ENCODE measurements at places on chromosomes 16 and 17.

- H3K4me1 ChIP-seq, result peaks cover 9% of the 10 kb centered on the region
- no peak overlapping the region for H3K4me3 ChIP-seq
- no peaks in the 10 kb centered on the region for H3K36me3 ChIP-seq
- no peaks in the 10 kb centered on the region for H3K27me3 ChIP-seq
Measured at GRCh38 chr16:14510939-14511799, 118.9 kb downstream of the PARN start.

- no peak overlapping the region for H3K4me3 ChIP-seq
- DNase-seq, result peak; percentile 85
- H3K4me1 ChIP-seq, result peaks cover 14% of the 10 kb centered on the region
Measured at GRCh38 chr17:43578699-43579565, 32.8 kb upstream of the ETV4 start.

GRCh38 chr17:60398227-60398959 is 6.5 kb upstream of the USP32 start:
- H3K4me3 ChIP-seq, result no peak overlapping the region
- H3K27me3 ChIP-seq, result no peaks in the 10 kb centered on the region
- H3K4me1 ChIP-seq, result no peaks in the 10 kb centered on the region
- no peak overlapping the region for H3K27ac ChIP-seq

GRCh38 chr17:32993977-32994376 is 2.3 kb downstream of the SPACA3 start:
- no peak for DNase-seq
- peaks cover 5% of the 10 kb centered on the region for H3K4me1 ChIP-seq
- H3K4me3 ChIP-seq, result no peak overlapping the region
- H3K27me3 ChIP-seq, result peaks cover 18% of the 10 kb centered on the region
- no peak overlapping the region for H3K27ac ChIP-seq

DNA sequence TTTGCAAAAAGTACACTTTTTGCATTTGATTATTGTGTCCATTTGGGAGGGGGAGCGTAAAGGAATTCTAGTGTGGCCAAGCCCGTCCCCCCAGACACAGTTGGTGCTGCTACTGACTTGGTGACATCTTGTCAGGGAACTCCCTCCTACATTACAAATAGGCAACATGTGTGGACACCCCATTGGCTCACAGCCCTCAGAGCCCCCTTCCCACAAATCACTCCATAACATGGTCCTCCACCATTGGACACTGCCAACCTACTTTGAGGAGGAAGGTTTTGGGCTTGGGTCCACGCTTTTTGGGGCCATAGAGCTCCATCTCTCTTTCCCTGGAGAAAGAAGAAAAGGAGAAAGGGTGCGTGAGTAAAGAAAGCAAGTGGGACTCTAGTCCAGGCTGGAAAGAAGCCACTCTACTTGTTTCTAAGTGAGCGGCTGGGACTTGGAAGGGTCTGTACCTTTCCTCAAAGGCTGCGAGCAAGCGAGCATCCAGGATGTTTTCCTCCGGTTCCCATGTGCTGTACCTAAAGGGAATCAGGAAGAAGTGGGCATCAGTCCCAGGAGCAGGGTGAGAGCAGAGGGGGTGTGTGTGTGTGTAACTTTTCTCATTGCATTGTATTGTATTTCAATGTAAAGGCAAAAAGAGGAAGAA is 958 bp downstream of the CBX8 start:
- peak overlapping the region; percentile 65 for H3K4me3 ChIP-seq
- H3K27ac ChIP-seq, result peak overlapping the region; percentile 78
- no peak for DNase-seq
- H3K36me3 ChIP-seq, result peaks cover 9% of the 10 kb centered on the region
- peaks cover 42% of the 10 kb centered on the region for H3K27me3 ChIP-seq

GRCh38 chr16:5480431-5481195 is 383.0 kb upstream of the EEF2KMT start:
- no peak overlapping the region for H3K4me3 ChIP-seq
- H3K36me3 ChIP-seq, result no peaks in the 10 kb centered on the region
- DNase-seq, result no peak
- no peaks in the 10 kb centered on the region for H3K4me1 ChIP-seq
- H3K27me3 ChIP-seq, result no peaks in the 10 kb centered on the region

GRCh38 chr16:84294531-84295142 is at the start of gene WFDC1:
TSS of gene WFDC1 (plus strand) at chr16:84294878. CDS start at chr16:84294972, 94 bp downstream.
- DNase-seq, result peak; percentile 19
- H3K4me1 ChIP-seq, result peaks cover 42% of the 10 kb centered on the region
- no peaks in the 10 kb centered on the region for H3K27me3 ChIP-seq
- peak within 1 kb of the TSS; percentile 54 for H3K4me3 ChIP-seq
- peak within 1 kb of the TSS; percentile 98 for H3K27ac ChIP-seq

DNA sequence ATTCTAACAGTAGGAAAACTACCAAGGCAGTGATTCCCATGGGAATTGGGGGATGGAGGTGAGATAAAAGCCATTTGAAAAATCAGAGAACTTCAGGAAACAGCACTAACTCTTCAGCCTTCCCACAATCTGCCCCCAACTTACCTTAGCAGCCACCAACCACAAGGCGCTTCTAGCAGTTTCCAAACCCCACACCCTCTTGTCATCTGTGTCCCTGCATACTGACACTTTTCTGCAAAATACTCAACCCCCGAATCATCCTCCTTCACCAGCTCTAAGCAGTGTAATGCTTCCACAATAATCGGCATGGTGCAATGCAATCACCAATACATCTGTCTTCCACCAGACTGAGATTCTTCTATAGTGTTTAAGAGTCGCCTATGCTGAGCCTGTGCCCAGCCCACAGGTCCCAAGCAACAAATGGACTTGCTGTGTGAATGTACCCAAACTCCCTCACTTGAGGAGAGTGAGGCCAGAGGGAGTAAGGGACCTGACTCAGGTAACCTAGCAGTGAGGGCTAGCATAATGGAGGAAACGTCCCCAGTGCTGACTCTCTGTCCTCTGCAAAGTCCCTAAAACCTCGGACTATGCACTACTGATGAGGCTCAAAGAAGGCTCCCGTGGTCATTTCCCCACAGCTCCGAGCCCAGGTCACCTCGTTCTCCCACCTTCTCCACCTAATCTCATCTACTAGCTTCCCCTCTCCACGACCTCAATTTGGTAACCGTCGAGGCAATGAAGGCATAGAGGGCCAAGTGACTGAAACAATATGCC is 943 bp downstream of the DYNC1LI2 start:
- DNase-seq, result no peak
- peaks cover 2% of the 10 kb centered on the region for H3K27me3 ChIP-seq
- H3K36me3 ChIP-seq, result peaks cover 25% of the 10 kb centered on the region
- H3K27ac ChIP-seq, result peak overlapping the region; percentile 99

DNA sequence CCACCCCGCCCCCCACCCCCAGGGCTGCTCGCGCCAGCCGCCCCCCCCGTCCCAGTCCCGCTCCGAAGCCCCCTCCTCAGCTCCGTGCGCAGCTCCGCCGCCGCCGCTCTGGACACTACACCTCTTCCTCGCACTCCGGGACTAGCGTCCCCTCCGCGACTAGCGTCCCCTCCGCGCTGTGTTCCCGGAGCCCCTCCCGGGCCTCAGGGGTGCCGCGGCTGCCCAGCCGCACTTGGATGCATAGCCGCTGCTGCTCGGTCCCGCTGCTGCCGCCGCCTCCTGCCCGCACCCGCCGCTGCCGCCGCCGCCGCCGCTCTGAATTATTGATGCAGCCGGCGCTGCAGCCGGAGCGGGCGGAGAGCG is at the start of gene CBLN1:
Gene CBLN1, minus strand, starts transcription at position 359 of the 363 bp plus-strand sequence. CDS start 373 bp downstream, outside the sequence.
- H3K4me3 ChIP-seq, result no peak within 1 kb of the TSS
- DNase-seq, result no peak
- H3K36me3 ChIP-seq, result no peaks in the 10 kb centered on the region
- no peak within 1 kb of the TSS for H3K27ac ChIP-seq

- H3K4me1 ChIP-seq, result no peaks in the 10 kb centered on the region
- H3K27me3 ChIP-seq, result peaks cover 19% of the 10 kb centered on the region
- DNase-seq, result no peak
- no peak overlapping the region for H3K27ac ChIP-seq
- no peak overlapping the region for H3K4me3 ChIP-seq
Measured at GRCh38 chr16:48110982-48111381, 44.8 kb downstream of the ABCC12 start.

DNA sequence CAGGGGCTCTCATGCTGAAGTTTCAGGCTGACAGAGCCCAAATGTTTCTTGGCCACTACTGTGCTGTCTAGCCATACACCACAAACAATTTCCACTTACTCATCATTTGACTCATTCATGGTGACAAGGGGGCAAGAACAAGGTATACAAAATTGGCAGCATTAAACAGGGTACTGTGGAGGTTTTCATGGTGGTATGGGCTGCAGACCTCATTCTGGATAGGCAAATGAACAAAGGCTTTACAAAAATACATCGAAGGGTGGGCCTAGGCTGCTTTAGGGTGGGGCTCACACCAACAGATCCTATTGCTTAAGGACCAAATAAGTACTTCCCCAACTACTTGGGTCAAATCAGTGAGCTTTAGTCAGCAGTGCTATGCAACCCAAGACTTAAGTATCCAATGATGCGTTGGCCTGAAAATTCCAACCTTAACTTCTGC is 53.0 kb downstream of the N4BP1 start:
- H3K4me3 ChIP-seq, result no peak overlapping the region
- no peak overlapping the region for H3K27ac ChIP-seq
- peaks cover 10% of the 10 kb centered on the region for H3K36me3 ChIP-seq
- DNase-seq, result peak; percentile 89
- H3K27me3 ChIP-seq, result no peaks in the 10 kb centered on the region

- peaks cover 28% of the 10 kb centered on the region for H3K27me3 ChIP-seq
- no peak for DNase-seq
- no peaks in the 10 kb centered on the region for H3K4me1 ChIP-seq
Measured at GRCh38 chr17:19719355-19720209, 3.2 kb upstream of the SLC47A2 start.

GRCh38 chr17:44079877-44080821 is 9.6 kb downstream of the G6PC3 start:
- no peak for DNase-seq
- H3K4me3 ChIP-seq, result no peak overlapping the region
- no peaks in the 10 kb centered on the region for H3K27me3 ChIP-seq
- H3K4me1 ChIP-seq, result peaks cover 21% of the 10 kb centered on the region
- H3K27ac ChIP-seq, result no peak overlapping the region

DNA sequence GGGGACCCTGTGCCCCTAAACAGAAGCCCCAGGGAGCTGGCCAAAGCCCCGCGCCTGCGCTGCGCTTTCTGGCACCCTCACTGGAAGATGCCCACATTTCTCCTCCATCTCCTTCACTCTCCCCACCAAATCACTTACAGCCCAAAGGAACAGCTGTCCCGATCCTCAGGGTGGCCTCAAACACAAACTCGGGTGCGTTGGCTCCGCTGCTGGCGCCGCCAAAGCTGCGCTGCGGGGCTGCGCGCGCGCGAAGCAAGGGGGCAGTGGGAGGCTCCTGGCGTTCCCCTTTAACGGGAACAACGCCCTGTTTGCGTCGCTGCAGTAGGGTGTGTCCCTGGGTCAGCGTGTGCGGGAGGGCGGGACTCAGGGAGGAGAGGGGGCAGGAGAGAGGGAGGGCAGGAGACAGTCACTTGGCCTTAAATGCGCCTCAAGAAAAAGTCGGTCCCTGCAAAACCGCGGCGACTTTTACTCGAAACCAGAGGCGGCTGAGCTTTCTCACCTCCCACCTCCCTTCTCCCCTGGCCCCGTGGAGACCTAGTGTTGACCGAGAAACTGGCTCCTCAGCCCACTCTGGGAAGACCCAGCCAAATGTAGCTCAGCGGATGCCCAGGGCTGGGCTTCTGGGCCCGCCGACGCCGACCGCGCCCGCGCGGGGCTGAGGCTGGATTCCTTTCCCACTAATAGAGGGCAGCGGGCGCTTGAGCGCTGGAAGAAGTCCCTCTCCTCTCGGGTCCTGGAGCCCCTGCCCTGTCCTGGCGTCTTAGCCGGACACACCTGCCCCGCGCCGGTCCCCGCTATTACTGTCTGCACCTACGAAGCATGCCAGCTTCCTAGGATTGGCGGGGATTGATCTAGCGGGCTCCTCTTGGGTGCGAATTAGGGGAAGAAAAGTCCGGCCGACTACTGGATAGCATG is 2.6 kb downstream of the PMP22 start:
- peaks cover 29% of the 10 kb centered on the region for H3K27me3 ChIP-seq
- DNase-seq, result peak; percentile 83
- H3K36me3 ChIP-seq, result peaks cover 18% of the 10 kb centered on the region
- H3K27ac ChIP-seq, result peak overlapping the region; percentile 88
- peaks cover 5% of the 10 kb centered on the region for H3K4me1 ChIP-seq

DNA sequence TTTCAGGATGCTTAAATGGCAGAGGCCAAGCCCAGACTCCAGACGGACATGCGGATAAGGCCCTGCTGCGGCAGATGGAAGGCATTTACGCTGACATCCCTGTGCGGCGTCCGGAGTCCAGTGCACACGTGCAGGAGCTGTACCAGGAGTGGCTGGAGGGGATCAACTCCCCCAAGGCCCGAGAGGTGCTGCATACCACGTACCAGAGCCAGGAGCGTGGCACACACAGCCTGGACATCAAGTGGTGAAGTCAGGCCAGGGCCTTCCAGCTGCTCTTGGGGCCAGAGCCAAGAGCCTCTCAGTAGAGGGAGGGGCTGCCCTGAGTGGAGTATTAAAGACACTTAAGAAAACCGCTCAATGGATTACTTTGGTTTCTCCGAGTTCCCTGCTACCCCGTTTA is 29.4 kb downstream of the NARF start:
- peaks cover 42% of the 10 kb centered on the region for H3K36me3 ChIP-seq
- DNase-seq, result no peak
- peaks cover 3% of the 10 kb centered on the region for H3K4me1 ChIP-seq
- no peak overlapping the region for H3K27ac ChIP-seq

- no peaks in the 10 kb centered on the region for H3K27me3 ChIP-seq
- H3K36me3 ChIP-seq, result peaks cover 10% of the 10 kb centered on the region
- peak; percentile 42 for DNase-seq
- H3K27ac ChIP-seq, result no peak overlapping the region
Measured at GRCh38 chr16:22240023-22240710, 34.1 kb downstream of the EEF2K start.

DNA sequence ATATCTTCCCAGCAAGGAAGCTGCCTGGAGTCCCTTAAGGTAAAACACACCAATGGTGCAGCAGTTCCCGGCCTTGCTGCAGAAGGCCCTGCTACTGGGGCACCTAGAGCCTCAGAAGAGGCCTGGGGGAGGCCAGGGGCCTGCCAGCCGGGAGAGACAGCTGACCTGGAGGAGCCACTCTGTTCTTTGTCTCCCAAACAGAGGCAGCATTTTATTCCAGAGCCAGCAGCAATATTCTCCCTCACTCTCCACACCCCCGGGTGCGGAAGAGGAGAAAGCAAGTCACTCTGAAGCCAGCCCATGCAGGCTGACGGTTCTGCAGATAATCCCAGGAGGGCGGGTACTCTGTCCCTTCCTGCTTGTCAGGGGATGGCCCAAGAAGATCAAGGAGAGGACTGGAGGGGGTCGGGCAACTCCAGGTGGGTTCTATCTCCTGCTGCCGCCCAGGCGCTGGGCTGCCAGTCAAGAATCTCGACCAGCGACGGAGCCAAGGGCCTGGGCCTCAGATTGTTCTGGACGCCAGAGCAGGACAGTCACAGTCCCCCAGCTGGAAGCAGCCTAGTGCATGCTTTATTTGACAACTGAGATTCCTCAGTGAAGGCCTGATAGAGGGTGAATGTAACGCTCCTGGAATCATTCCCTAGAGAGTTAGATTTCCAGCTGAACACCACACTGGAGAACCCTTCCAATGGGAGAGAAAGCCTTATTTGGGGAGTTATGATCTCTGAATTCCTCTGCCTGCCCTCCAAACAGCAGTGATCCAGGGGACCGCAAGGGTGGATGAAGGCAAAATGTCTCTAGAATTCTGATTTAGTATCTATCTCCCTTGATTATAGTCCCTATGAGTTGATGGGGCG is 1.1 kb upstream of the KIFC3 start:
- no peaks in the 10 kb centered on the region for H3K27me3 ChIP-seq
- H3K36me3 ChIP-seq, result peaks cover 5% of the 10 kb centered on the region
- H3K27ac ChIP-seq, result peak overlapping the region; percentile 82
- peaks cover 34% of the 10 kb centered on the region for H3K4me1 ChIP-seq
- no peak overlapping the region for H3K4me3 ChIP-seq
- DNase-seq, result no peak

- H3K27ac ChIP-seq, result no peak overlapping the region
- H3K27me3 ChIP-seq, result no peaks in the 10 kb centered on the region
- no peak for DNase-seq
Measured at GRCh38 chr17:61928101-61928436, 287 bp upstream of the INTS2 start.
